CD4-positive, alpha-beta T cell treated with Interferon gamma for 1 hour (primary cell): ENCODE measurements at places on chromosomes 6 and 20.

DNA sequence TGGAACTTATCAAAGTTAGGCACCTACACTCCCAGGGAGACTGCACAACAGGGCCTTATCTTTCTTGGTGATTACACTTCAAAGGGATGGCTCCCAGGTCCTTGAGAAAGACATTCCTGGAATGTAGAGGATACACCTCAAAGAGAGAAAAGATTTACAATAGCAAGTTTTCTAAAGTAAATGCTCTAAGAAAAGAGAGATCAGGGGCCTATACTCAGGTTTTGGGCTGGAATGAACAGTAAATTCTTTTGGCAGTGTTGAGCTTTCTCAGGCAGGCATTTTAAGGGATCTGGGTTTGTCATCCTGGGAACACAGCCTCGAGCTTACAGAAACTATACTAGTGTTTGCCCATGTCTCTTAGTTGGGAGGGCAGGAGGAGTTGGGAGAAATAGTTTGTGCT, 31.7 kb upstream of the ME1 start:
- DNase-seq = no peak

GRCh38 chr6:324729-325125, 32.4 kb downstream of the DUSP22 start:
- no peak for DNase-seq

GRCh38 chr6:106098383-106099234, 12.5 kb downstream of the PRDM1 start:
- peak; percentile 71 for DNase-seq

DNA sequence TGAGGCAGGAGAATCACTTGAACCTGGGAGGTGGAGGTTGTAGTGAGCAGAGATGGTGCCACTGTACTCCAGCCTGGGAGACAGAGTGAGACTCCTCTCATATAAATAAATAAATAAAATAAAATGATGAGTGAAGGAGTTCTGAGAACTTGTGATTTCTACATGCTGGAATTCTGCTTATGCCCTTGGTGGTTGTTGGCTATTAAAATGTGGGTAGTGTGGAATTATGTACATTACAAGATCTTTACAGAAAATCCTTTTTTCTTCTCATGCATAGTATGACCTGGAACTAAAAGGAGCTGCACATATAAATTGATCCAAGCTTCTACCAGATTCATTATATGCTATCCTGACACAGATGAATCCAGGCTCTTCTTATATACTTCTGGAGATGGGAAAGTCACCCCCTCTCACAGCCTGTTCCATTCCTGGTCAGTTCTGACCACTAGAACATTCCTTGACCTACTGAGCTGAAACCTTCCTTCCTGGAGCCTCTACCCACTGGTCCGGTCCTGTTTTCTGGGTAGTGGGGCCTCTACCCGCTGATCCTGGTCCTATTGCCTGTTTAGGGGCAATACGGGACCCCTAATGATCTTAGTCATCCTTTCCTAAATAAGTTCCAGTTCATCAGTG, 37.7 kb upstream of the TAF8 start:
- no peak for DNase-seq

- no peak for DNase-seq
These were observed 247.2 kb downstream of the LAMA2 start for GRCh38 chr6:129130106-129130505.

GRCh38 chr20:7841291-7841970, 98.8 kb downstream of the HAO1 start:
- DNase-seq = no peak

DNA sequence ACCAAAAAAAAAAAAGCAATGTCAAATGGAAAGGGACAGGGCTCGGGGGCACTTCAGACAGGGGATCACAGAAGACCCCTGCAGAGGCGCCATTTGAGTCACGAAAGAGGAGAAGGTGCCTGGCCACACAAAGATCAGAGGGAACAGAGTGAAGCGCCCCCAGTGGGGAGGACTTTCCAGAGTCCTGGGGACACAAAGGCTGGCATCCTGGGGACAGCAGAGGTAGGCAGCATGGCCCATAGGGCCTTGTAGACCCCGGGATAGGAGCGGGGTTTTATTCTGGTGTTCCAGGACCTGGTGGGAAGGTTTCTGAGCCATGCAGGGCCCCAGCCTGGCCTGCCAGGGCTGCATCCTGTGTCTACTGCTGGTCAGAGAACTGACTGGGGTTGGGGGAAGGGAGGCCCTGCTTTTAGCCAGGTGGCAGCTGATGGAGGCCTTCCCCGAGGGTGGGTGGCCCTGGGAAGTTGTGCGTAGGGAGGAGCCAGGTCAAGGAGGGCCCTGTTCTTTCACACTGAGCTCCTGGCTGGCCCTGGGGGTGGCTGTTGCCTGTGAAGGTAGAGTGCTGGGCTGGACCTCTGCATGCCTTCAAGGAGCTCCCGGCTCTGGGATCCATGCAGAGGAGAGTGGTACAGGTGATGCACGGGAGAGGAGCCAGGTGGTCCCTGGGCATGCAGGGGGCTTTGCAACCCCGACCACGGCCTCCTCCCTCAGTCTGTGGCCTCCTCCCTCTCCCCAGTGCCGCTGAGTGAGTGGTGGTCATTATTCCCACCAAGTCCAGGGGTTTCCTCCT, 117.9 kb downstream of the CDH4 start:
- DNase-seq = no peak

- no peak for DNase-seq
These were observed 77.8 kb downstream of the SYCP2L start for GRCh38 chr6:10964684-10965083.

GRCh38 chr6:82616386-82617028, 252.9 kb downstream of the TPBG start:
- DNase-seq = no peak

DNA sequence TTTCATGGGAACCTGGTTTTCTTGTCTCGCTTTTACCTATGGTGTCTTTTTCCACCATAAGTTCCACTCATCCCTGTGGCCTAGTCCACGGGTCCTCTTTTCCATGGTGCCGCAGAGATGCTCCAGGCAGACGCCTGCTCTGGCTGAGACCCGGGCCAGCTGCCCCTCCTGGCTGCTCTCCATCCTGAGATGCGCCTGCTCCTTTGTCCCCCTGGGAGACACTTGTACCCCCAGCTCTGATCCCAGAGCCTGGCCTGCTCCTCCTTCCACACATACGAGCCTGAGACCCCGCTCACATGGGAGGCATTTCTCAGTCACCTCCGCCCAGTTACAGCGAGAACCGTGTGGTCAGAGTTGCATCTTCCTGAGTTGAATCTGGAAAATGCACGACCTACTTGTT, 29.6 kb downstream of the RNASET2 start:
- DNase-seq = no peak

DNA sequence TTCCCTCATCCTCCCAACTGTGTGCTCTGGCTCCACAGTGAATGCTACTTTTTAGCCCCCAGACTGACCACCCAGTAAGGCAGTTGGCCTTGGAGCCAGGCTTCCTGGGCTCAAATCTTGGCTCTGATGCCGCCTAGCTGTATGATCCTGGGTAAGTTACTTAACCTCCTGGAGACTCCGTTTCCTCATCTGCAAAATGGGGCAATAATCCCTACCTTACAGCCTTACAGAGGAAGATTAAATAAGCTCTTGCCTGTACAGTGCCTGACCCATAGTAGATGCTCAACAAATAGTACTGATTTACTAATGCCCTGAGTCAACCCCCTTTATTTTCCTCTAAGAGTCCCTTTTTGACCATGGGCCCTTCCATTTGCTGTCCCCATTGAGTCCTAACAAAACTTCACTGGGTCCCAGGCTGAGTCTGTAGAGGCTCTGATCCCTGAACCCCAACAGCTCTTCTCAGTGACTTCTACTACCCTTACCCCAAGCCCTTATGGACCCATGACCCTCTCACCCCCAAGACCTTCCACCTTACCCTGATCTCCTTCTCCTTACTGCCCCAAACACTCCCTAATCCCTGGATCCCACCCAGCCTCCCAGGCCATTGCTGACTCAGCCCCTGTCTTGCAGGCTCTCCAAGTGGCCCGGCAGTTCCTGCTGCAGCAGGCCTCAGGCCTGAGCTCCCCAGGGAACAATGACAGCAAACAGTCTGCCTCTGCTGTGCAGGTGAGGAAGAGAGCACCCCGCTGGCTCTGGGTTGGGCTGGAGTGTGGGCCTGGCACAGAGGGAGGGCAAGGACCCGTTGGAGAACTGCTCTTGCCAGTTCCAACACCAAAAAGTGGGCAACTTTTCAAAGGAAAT, 31.4 kb downstream of the FOXP4 start:
- DNase-seq = no peak

GRCh38 chr20:50580016-50580747, 70.0 kb downstream of the PTPN1 start:
- peak; percentile 38 for DNase-seq

DNA sequence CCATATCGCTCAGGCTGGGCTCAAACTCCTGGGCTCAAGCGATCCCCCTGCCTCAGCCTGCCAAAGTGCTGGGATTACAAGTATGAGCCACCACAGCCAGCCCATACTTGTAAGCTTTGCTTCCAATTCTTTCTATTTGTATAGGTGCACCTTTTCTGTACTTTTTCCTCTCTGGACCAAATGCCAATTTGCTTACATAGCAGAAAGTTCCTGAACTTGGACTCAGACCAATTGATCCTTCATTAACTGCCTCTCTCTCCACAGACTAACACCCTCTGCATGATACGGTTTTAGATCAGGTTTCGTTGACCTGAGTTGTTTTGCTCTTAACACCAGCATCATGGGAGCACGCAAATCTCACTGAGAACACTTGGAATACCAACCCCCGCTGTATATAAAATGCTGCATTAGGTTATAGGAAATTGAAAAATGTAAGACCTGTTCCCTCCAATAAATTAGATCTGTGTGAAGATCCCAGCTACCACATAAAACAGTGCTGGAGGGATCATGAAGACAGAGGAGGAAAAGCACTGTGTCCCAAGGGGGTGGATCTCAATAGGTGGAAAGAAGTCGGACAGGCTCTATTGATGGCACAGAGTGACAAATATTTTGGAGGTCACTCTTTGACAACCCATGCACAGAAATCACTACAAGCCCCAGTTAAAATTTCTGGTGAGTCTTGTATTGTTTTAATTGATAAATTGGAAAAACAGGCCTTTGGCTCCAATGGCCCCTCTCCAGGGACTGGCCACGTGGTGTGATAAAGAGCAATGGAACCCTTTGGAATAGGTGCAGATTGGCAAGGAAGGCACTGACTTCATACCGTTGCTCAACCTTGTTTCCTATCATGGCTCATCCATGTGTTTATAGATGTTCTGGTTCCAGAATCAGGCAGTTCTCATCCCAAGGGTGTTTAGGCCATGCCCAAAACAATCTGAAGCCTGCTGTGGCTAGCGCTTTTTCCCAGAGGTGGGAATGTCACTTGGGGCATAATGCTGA, 51.2 kb downstream of the ISM1 start:
- DNase-seq = no peak

GRCh38 chr6:29752451-29753308, 29.4 kb downstream of the HLA-F start:
- DNase-seq = peak; percentile 80

- DNase-seq = no peak
These were observed 67.4 kb upstream of the DSP start for GRCh38 chr6:7473805-7474719.

GRCh38 chr6:4354181-4354580, 218.8 kb upstream of the ECI2 start:
- no peak for DNase-seq

GRCh38 chr6:1461207-1461606, 71.8 kb downstream of the FOXF2 start:
- DNase-seq = no peak
